BE2C (cell line): ENCODE measurements at places on chromosomes 2 and 18.

DNA sequence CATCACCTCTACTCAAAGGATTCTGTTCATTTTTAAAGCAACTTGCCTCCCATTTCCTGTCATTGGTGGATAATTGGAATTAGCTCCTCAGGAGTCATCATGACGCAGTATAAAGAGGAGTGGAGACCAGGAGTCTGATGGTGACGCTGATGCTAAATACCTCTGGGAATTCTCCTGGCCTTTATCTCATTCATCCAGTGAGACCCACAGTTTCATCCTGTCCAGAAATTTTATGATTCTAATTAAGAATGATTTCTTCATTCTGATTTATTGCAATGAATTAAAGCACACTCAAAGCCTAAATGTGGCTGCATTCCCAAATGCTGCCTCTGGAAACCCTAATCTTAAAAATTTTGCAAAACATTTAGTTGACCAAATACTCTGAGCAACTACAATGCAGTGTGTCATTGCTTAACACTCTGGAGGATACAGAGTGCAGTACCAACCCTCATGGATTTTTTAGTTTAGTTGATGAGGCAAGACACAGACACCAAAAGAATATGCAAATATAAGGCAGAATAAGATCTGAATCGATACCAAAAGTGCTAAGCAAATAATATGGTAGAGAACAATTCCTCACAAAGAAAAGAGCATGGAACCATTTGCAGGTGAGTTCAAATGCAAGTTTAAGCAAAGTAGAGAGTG is 236.2 kb downstream of the ETAA1 start:
- no peak for DNase-seq

GRCh38 chr2:27988718-27989117 is 98.2 kb downstream of the BABAM2 start:
- no peak for DNase-seq

- no peak for DNase-seq
Measured at GRCh38 chr2:27164960-27165763, 16.4 kb downstream of the TCF23 start.

GRCh38 chr2:219565130-219566080 is 5.9 kb downstream of the OBSL1 start:
- no peak for DNase-seq

DNA sequence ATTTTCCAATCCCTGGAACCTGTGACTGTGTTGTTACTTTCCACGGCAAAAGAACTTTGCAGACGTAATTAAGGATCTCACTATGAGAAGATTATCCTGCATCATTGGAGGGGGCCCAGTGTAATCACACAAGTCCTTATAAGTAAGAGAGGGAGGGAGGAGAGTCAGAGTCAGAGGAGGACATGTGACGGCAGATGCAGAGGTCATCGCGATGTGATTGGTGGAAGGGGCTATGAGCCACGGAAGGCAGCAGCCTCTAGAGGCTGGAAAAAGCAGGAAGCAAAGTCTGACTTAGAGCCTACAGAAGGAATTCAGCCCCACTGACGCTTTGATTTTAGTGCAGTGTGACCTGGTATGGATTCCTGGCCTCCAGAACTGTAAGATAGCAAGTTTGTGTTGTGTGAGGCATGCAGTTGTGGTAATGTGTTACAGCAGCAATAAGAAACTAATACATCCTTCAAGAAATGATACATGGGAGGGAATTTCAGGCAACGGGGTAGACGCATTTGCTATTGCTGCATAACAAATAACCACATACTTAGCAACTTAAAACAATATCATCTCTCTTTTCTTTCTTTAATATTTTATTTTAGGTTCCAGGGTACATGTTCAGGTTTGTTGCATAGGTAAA is 112.7 kb upstream of the SERPINE2 start:
- DNase-seq: peak; percentile 9

GRCh38 chr18:62744076-62744968 is 29.0 kb downstream of the PHLPP1 start:
- no peak for DNase-seq

DNA sequence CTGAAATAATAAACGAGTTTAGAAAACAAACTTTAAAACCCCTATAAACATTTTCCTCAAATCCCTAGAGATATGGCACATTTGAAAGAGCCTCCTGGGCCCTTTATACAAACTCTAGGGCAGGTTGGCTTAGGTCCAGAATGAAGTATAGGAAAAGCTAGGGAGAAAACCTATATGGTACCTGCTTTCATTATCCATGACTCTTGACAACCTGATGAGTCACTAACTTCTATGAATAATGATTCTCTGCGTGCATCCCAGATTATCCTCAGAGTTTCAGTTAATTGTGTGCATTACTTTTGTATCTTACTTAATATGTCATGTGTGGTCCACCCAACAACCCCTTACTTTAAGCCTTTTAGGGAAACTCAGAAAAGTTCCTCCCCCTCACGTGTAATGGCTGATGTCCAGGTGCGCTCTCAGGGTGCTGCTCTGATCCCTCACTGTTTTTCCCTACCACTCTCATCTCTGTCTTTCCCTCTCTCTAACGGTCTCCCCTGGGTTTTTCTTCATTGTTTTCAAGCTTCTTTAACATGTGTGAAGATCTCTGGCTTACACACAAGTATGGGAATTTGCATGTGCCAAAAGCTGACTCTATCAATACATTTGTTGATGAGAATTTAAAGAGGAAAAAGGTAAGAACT is 78.5 kb downstream of the LRP1B start:
- no peak for DNase-seq

DNA sequence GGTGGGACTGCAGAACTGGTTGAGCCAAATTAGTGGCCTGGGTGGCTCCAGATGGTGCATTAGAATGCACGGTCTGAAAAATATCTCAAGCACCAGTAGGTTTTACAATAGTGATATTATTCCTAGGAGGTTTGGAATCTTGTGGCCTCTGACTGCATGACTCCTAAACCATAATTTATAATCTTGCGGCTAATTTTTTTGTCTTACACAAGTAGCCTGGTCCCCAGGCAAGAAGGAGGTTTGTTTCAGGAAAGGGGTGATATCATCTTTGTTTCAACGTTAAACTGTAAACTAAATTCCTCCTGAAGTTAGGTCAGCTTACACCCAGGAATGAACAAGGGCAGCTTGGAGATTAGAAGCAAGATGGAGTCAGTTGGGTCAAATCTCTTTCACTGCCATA is 98.9 kb upstream of the ARL4C start:
- no peak for DNase-seq

- DNase-seq: no peak
Measured at GRCh38 chr18:56284319-56284718, 354.1 kb downstream of the TXNL1 start.

DNA sequence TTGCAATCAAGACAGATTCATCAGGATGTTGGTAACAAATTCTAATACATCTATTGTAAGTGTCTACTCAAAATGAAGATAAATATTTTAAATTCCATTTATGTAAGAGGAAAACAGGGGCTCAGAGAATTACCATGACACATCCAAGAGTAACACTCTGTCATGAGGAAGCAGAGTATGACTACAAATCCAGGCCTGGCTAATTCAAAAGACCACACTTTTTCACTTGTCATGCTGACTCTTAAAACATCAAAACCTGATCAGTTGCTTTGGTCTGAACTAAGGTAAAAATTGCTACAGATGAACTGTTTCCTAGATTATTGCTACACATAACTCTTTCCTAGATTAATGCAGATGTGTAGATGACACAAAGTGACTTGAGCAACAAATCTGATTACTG is 880.6 kb downstream of the TSN start:
- no peak for DNase-seq

DNA sequence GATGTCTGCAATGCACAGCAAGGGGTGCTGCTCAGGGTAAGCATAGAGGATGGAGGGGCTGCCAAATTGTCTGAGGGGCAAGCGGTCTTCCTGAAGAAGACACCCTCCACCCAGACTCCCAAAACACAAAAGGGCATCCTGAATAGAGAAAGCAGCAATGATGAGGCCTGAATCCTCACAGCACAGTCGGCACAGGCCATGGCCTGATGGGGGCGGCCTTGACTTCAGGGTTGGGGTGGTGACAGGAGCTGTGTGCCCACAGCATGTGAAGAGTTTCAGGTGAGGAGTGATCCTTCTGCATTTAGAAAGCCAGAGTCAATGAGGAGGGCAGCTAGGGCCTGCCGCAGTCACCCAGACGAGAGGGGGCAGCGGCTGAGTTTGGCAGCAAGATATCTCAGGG is 159.4 kb downstream of the GALNT14 start:
- DNase-seq: no peak

DNA sequence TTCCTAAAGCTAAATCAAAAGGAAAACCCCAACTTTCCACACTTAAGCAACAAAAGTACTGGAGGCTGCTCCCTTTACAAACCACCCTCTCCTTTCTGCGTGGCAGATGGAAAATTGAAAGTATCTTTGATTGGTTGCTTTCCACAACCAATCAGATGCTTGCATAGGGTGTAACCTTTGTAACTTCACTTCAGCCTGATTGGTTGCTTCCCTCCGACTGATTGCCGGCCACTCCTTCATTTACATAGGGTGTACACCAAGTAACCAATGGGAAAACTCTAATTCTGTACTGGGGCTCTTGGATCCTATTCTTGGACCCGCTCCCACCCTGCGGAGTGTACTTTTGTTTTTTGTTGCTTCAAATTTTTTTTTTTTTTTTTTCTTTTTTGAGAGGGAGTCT is 297.7 kb downstream of the NCKAP5 start:
- DNase-seq: no peak

DNA sequence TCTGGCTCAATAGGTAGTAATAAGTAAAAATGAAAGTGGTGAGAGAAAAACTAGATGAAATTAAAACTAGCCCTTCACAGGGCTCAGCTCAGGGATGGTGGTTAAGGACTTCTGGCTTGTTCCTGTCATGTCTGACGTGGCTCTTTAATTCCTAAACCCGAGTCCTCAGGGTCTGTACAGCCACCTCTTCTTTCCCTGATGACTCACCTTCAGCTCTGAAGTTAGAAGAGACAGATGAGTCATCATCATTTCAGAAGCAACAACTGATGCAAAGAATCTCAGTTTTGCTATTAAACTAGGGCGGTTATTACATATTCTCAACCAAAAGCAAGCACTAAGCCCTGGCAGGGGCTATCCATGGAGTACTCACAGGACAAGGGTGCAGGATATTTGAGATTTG is 24.0 kb upstream of the ITGB6 start:
- no peak for DNase-seq
